Lower leg skin (tissue), 4 donors: ENCODE measurements at places on chromosomes 1 and 21. TPM values are rescaled to one million over a fixed set of nuclear protein-coding genes. Genes with fewer than 3 reads are reported as not detected.

DNA sequence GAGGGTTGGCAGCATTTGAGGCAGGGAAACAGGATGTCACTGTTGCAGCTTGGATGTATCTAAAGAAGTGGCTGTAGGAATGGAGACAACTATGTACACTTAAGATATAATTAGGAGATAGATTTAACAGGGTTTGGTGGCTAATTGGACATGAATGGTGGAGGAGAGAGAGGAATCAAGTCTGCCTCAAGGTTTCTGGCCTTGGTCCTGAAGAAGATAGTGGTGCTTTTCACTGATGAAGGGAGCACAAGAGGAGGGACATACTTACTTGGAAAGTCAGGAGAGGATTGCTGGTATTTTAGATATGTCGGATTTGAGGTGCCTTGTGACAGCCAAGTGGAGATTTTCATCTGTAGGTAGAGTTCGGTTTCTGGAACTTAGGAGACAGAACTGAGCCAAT, 123.9 kb downstream of the ST6GALNAC3 start:
- DNase-seq = no peak

GRCh38 chr1:91827087-91827458, 58.9 kb downstream of the TGFBR3 start:
- peak; percentile 89 for DNase-seq

DNA sequence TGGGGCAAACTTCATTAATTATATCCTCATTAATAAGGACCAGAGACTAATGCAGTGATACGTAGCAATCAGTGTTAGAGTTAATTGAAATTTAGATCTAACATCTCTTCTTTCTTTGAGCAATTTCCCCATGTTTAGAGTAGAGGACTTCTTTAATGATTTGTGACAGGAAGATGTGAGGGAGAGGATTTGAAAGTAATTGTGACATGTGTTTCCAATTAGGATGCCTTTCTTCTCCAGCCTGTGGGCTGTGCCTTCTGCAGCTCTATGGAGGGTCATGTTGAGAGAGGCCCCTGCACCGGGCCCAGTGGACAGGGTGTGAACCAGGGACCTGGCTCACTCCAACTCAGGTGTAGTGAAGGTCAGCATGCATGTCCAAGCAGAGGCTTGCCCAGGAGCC, 103.0 kb downstream of the GREM2 start:
- no peak for DNase-seq

- no peak for DNase-seq
Observed at GRCh38 chr21:33854604-33855003, 61.0 kb downstream of the ATP5PO start.

GRCh38 chr1:67371681-67372080, 58.5 kb downstream of the SERBP1 start:
- no peak for DNase-seq

GRCh38 chr1:17799642-17800041, 44.5 kb downstream of the ACTL8 start:
- peak; percentile 10 for DNase-seq

- DNase-seq = no peak
Observed at GRCh38 chr21:44764319-44765230, 37.0 kb downstream of the UBE2G2 start.

Gene AKNAD1
- 5.5 TPM for total RNA-seq

Gene VSIG8
- total RNA-seq = 43.0 TPM

Gene BTBD8
- 3.0 TPM for total RNA-seq

Gene SPATA21
- not detected for total RNA-seq
